Prostate gland (tissue), 2 donors: ENCODE measurements at places on chromosomes 5 and 9. TPM values are rescaled to one million over a fixed set of nuclear protein-coding genes. Genes with fewer than 3 reads are reported as not detected.
A peak's percentile ranks its signal among the peaks of the same experiment; 100 is the strongest.

Gene TMEM232
- total RNA-seq, result 11.3 TPM

DNA sequence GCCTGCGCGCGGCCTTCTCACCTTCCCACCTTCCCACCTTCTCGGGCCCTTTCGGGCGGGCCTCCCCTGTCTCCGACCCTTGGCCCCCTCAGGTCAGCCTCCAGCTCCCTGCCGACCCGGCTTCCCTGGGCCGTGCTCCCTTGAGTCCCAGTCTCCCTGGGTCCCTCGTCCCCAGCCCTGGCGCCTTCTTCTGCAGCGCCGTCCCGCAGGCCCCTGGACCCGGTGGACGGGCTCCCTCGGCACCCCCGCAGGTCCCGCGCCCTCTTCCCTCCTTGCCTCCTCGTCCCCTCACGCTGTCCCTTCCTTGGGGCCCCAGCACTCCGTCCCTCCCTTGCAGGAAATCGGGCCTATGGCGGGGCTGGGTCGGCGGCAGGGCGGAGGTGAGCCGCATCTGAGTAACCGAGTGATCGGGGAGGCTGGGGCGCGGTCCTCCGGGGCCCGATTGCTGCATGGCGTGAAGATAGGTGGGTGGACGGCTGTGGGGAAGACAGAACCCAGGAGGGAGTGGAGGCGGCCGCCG is 7.6 kb downstream of the ARPC5L start:
- peak overlapping the region; percentile 98 for H3K4me3 ChIP-seq
- DNase-seq, result no peak
- H3K36me3 ChIP-seq, result no peaks in the 10 kb centered on the region
- peak overlapping the region; percentile 87 for H3K27ac ChIP-seq
- H3K4me1 ChIP-seq, result peaks cover 11% of the 10 kb centered on the region

Gene PTGR1
- total RNA-seq, result 110 TPM

- peaks cover 2% of the 10 kb centered on the region for H3K4me1 ChIP-seq
- DNase-seq, result no peak
- H3K27ac ChIP-seq, result no peak overlapping the region
Observed at GRCh38 chr9:92747459-92748232, 17.0 kb downstream of the BICD2 start.

GRCh38 chr5:96822686-96823459 is 15.1 kb upstream of the ERAP1 start:
- H3K4me1 ChIP-seq, result no peaks in the 10 kb centered on the region
- H3K27me3 ChIP-seq, result no peaks in the 10 kb centered on the region
- H3K27ac ChIP-seq, result no peak overlapping the region
- H3K36me3 ChIP-seq, result no peaks in the 10 kb centered on the region
- no peak for DNase-seq

Gene WDR38
- not detected for total RNA-seq

Gene PCSK5
- 32.2 TPM for total RNA-seq

DNA sequence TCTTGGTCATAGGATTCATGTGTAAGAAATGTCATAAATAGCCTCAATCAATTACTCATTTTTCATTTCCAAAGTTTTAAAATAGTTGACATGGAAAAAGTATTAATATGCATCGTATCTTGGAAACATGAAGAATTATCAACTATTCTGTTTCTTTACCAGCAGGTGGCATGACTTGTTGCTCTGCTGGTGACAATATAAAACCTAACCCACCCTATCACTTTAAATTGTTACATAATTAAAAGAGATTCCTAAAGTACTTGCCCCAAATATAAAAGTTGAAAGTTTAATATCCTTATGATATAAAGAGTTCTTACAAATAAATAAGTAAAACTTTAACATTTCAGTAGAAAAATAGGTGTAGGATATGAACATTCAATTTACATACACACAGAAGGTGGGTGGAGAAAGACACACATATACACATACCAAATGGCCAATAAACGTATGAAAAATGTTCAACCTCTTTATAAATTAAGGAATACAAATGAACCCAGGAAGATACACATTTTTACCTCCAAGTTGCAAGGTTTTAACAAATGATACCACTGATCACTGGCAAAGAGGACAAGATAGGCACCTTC is 30.6 kb downstream of the MAP1B start:
- no peaks in the 10 kb centered on the region for H3K4me1 ChIP-seq
- H3K36me3 ChIP-seq, result no peaks in the 10 kb centered on the region
- DNase-seq, result no peak
- H3K27ac ChIP-seq, result no peak overlapping the region
- no peak overlapping the region for H3K4me3 ChIP-seq

GRCh38 chr9:127873886-127874285 is 3.6 kb downstream of the AK1 start:
- H3K27ac ChIP-seq, result no peak overlapping the region
- no peaks in the 10 kb centered on the region for H3K27me3 ChIP-seq
- no peak overlapping the region for H3K4me3 ChIP-seq
- H3K36me3 ChIP-seq, result no peaks in the 10 kb centered on the region
- H3K4me1 ChIP-seq, result peaks cover 8% of the 10 kb centered on the region

- H3K4me3 ChIP-seq, result no peak overlapping the region
- no peaks in the 10 kb centered on the region for H3K27me3 ChIP-seq
- H3K36me3 ChIP-seq, result no peaks in the 10 kb centered on the region
- no peak overlapping the region for H3K27ac ChIP-seq
- H3K4me1 ChIP-seq, result no peaks in the 10 kb centered on the region
Observed at GRCh38 chr5:142091012-142091411, 17.6 kb upstream of the NDFIP1 start.

DNA sequence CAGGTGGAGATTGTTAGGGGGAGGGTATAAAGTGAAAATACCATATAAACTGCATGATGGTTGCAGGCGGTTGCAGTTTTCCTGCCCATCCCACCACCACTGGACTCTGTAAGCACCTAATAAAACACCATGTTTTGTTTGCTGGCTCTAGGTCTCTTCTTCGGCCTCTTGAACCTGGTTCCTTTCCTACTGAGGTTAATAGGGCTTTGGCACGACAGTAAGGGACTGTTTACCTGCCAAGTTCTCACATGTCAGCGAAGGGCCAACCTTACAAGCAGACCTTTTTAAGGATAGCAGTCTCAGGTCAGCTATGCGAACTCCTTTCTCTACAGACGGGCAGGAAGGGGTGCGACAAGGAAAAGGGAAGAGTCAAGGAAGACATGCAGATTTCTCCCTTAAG is 3.4 kb upstream of the RFESD start:
- peaks cover 6% of the 10 kb centered on the region for H3K4me1 ChIP-seq
- no peak for DNase-seq
- H3K27me3 ChIP-seq, result no peaks in the 10 kb centered on the region
- no peaks in the 10 kb centered on the region for H3K36me3 ChIP-seq

DNA sequence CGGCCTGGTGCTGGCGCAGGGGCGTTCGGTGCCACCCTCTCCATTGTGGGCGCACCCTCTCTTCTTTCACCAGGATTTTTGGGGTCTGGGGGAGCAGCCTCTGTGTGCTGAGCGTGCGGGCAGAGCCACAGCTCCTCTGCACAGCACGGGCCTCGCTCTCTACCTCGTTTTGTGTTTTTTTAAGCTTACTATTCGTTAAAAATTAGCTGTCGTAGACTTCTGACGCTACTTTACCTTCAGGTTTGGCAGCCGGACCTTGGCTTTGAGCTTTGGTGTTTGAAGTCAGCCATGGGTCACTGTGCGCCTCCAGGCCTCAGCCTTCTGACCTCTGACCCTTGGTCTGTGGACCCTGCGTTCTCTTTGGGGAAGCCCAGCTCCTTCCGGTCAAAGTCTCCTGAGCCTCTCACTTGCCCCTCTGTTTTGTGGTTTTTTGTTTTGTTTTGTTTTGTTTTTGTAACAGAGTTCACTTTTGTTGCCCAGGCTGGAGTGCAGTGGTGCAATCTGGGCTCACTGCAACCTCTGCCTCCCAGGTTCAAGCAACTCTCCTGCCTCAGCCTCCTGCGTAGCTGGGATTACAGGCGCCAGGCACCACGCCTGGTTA is 88.2 kb upstream of the CACNA1B start:
- H3K27ac ChIP-seq, result no peak overlapping the region
- no peaks in the 10 kb centered on the region for H3K4me1 ChIP-seq
- H3K4me3 ChIP-seq, result no peak overlapping the region
- no peak for DNase-seq
- H3K27me3 ChIP-seq, result no peaks in the 10 kb centered on the region

DNA sequence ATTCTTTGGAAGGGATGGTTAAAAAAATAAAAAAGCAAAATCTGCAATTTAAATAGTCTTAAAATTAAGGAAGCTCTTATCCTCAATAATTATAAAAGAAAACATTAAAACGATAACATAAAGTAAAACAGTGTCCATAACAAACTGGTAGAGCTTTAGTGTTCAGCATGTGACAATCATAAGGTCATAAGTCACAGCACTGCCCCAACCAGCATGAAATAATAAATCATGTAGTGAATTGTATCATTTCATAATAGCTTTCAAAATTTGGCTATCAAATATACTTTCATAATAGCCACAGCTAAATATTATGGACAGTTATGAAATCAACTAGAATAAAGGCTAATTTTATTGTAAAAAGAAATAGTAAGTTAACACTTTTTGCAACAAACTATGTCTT is 10.0 kb downstream of the NR3C1 start:
- H3K27me3 ChIP-seq, result no peaks in the 10 kb centered on the region
- no peak overlapping the region for H3K4me3 ChIP-seq
- H3K4me1 ChIP-seq, result peaks cover 8% of the 10 kb centered on the region

DNA sequence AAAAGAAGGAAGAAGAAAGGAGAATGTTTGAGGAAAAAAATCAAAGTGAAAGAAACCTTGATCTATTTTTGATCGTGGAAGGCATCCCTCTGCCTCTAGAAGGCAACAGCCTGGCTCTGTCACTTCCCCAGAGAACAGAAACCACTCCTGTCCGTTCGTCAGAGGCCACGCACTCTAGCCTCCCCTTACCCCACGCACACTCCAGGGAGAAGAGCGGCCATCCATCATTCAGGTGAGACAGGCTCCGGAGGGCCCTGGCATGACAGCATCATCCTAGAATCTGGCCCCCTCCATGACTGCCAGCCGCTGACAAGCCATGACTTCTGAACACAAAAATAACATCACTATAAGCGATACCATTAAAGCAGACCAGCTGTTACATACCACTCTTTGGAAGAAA is 135.8 kb downstream of the ROR2 start:
- H3K4me3 ChIP-seq, result no peak overlapping the region
- DNase-seq, result no peak
- H3K27me3 ChIP-seq, result no peaks in the 10 kb centered on the region
- H3K4me1 ChIP-seq, result peaks cover 12% of the 10 kb centered on the region

- no peak overlapping the region for H3K4me3 ChIP-seq
- DNase-seq, result no peak
- H3K4me1 ChIP-seq, result no peaks in the 10 kb centered on the region
- no peaks in the 10 kb centered on the region for H3K36me3 ChIP-seq
- H3K27ac ChIP-seq, result no peak overlapping the region
- H3K27me3 ChIP-seq, result no peaks in the 10 kb centered on the region
Observed at GRCh38 chr5:5436203-5436760, 13.8 kb downstream of the ICE1 start.

DNA sequence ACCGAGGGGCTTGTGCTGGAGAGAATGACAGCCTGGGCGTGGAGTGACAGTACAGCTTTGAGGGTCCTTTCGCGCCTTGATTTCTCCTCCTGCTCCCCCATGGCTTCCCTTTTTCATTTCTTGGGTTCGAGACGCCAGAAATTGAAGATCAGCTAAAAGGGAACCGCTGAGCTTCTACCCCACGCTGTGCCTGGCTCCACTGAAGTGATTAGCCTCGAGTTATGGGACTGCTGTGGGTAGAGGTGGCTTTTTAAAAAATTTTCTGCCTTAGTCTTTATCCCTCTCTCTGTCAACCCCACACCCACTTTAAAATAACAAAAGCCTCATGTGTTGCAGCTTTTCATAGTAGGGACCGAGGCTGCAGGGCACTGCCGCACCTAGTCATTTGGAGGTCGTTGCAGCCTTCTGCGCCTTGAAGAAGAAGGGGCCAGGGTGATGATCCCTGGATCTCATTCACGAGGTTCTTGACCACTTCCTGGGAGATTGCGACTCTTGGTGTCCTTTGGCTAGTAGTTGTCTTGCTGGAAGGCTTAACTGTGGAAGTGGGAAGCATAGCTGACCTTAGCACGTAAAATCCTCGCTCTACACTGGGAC is 603 bp downstream of the PPIP5K2 start:
- H3K4me3 ChIP-seq, result peak overlapping the region; percentile 61
- peak overlapping the region; percentile 87 for H3K27ac ChIP-seq
- no peaks in the 10 kb centered on the region for H3K36me3 ChIP-seq
- no peaks in the 10 kb centered on the region for H3K27me3 ChIP-seq

GRCh38 chr9:72139226-72139625 is 10.0 kb upstream of the GDA start:
- H3K27me3 ChIP-seq, result no peaks in the 10 kb centered on the region
- no peaks in the 10 kb centered on the region for H3K36me3 ChIP-seq
- H3K4me1 ChIP-seq, result no peaks in the 10 kb centered on the region
- H3K27ac ChIP-seq, result no peak overlapping the region
- no peak overlapping the region for H3K4me3 ChIP-seq

Gene OLFML2A
- total RNA-seq, result 18.5 TPM

Gene MRPL36
- 66.3 TPM for total RNA-seq

GRCh38 chr5:160097991-160098390 is 21.3 kb downstream of the PWWP2A start:
- no peak for DNase-seq
- H3K4me3 ChIP-seq, result no peak overlapping the region
- no peaks in the 10 kb centered on the region for H3K36me3 ChIP-seq
- H3K27ac ChIP-seq, result no peak overlapping the region
- H3K4me1 ChIP-seq, result no peaks in the 10 kb centered on the region

DNA sequence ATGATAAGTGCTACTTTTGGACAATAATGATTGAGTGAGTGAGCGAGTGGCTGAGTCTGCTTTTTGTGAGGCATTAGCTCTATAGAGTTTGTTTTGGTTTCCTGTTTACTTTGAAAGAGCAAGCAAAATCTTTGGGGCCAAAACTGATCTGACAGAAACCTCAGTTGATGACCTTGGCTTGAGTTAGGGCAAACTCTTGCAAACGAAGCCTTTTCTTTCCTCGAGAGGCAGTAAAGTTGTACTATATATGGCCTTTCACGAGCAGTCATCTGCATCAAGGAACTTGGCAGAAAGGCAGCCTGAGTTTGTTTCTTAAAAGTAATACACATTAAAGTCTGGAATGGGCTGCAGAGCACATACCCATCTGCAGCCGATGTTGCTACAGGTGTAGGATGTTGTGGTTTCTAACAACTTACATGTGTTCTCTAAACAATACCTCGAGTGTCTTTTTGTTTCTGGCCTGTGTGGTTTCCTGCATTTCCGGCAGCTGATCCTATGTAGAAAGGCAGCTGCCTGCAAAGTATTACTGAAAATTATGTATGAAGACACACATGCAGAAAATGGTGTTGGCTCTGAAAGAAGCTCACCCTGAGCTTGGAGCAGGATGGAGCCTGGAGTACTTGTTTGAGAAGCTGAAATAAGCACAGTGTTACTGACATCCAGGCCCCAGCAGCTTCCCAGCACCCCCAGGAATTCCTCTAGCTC is 60.8 kb downstream of the FOXD1 start:
- H3K27me3 ChIP-seq, result peaks cover 3% of the 10 kb centered on the region
- H3K27ac ChIP-seq, result no peak overlapping the region
- no peak for DNase-seq
- H3K4me3 ChIP-seq, result no peak overlapping the region

DNA sequence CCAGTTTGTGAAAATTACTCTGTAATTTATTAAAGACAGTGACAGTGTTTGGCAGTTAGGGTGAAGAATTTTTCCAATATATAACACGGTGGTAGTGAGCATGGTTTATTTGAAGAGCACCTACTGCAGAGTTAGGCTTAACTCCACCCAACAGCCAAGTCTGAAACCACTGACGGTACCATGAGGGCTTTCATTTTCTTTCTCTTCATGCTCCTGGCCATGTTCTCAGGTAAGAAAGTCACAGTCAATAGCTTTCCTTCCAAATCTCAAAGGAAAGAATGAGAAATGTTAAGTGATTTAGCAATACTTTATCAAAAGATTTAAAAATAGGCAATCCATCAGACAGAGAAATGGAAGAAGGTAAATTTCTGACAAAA is at the start of gene MARCOL:
MARCOL (plus strand) TSS at position 108 of the 377 bp plus-strand sequence; CDS start at position 181, 73 bp downstream.
- H3K36me3 ChIP-seq, result no peaks in the 10 kb centered on the region
- no peak within 1 kb of the TSS for H3K4me3 ChIP-seq
- H3K4me1 ChIP-seq, result no peaks in the 10 kb centered on the region
- DNase-seq, result no peak
